ENCODE measurements at places on chromosomes 16 and 17.

DNA sequence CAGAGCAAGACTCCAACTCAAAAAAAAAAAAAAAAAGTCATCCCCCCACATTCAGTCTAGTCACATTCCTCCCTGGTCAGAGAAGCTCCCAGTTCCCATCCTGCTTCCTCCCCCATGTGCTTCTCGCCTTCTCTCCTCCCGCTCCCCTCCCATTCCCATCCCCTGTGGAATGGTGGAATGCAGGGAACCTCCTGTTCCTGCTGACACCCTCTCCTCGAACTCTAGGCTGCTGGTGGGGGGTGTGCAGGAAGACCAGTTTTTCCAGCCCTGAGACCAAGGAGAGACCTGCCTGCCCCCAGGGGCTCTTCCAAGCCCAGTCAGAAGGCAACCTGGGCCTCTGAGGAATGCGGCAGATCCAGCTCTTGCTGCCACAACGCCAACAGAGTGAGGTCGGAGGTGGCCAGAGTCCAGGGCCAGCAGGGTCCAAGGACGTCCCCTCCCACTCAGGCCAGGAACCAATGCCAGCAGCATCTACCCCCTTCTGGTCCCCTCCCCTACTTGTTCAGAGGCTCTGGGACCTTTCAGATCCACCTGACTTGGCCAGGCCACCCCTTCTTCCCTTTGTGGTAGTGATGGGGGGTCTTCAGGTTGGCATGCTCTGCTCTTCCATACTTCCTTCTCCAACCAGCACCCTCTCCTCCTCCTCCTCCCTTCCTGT is 39.3 kb upstream of the TAC4 start:
- no peak for DNase-seq

- no peak for DNase-seq
These were observed 32.4 kb upstream of the METTL9 start for GRCh38 chr16:21566891-21567414.

GRCh38 chr17:930258-930657 is 49.3 kb downstream of the NXN start:
- DNase-seq = no peak

DNA sequence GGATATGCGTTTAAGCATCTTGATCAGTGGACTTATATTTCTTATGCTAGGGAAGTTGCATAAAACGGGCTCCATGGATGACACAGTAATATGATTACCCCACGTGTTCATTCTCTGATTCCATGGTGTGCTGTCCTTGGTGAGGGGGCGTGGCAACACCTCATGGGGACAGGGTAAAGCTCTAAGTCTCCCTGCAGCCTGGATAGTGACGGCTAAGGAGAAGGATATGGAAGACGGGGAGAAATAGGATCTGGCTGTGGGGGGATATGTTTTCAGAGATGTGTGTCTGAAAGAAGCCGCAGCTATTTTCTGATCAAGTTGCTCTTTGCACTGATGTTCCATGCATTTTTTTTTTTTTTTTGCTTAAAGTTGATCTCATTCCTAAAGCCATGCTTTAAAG is 84.3 kb downstream of the MARCHF10 start:
- no peak for DNase-seq

GRCh38 chr16:66553223-66553622 is 847 bp downstream of the CKLF start:
- DNase-seq = no peak

GRCh38 chr17:562174-562573 is 152.5 kb downstream of the VPS53 start:
- no peak for DNase-seq

All from activated CD8-positive, alpha-beta memory T cell treated with anti-CD3 and anti-CD28 coated beads, Interleukin-2, amount 10 ng/mL, durations not matched to agents 7 days and 5 days (primary cell).